ENCODE measurements at places on chromosomes 16 and 17. TPM values are rescaled to one million over a fixed set of nuclear protein-coding genes. Genes with fewer than 3 reads are reported as not detected.
A peak's percentile ranks its signal among the peaks of the same experiment; 100 is the strongest.

- no peak for ATAC-seq
Observed at GRCh38 chr16:1401061-1401757, 13.3 kb downstream of the UNKL start.

DNA sequence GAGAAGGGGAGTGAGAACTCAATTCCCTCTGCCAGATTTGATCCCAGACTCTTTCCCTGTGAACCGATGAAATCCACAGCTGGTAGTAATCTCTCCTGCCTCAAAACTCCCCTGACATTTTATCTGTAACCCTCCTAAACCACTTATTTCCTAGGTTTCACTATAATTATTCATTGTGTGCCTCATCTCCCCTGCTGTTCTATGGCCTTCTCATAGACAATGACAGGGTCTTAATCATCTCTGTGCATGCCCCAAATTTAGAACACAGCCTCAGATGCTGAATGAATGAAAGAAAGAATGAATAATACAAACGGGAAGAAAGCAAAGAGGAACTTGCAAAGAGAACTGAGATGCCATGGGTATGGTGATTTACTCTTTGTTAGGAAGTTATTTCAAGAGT, 451.1 kb downstream of the HS3ST3B1 start:
- ATAC-seq: peak; percentile 37

DNA sequence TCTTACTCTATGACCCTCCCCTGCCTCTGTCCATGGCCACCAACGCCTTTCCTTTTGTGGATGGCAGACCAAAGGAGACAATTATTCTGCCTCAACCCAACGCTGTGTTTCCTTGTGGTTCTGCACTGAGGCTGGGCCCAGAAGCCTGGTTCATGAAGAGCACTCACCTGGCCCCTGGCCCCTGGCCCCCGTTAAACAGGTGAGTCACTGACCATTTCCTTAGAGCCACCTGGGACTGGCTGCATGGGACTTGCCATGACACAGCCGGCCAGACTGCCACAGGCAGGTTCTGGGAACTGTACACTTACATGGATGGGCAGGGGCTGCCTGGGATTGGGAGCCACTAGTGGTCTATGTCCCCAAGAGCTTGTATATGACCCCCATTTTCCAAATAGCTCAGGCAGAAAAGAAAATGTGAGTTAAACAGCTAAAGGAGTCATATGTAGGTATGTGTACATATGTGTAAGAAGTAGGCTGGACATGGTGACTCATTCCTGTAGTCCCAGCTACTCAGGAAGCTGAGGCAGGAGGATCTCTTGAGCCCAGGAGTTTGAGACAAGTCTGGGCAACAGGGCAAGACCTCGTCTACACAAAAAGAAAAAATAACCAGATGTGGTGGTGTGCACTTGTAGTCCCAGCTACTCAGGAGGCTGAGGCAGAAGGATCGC, 181.9 kb upstream of the CACNG5 start:
- peak; percentile 60 for ATAC-seq

DNA sequence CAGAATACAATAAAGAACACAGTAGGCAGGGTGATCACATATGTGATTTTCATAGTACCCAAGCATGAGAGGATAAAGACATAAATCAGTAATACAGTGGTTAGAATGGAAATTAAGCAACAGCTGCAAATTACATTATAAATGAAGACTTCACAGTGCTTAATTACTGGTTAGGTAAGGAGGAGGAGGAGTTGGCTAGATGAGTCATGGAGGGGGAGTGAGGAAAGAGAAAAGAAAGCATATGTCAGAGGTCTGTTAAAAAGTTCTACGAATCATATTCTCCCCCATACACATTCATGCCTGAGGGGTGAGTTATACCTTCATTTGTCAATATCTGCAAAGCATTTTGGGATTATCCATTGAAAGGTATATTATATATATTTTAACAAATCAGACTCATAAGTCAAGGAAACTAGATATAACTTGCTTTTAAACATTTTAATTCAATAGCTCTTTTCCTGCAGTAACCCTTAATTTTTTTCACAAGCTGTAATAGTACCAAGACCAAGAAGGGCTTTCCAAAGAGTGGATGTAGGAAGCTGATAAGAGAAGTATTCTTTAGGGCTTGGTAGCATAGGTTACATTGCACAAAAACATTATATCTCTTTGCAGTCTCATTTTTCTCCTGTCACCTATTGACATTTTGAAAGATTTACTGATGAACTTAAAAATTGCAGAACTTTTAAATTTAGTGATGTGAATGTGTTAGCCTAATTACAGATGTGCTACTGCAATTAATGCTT, 99.3 kb downstream of the STXBP4 start:
- ATAC-seq: peak; percentile 96

DNA sequence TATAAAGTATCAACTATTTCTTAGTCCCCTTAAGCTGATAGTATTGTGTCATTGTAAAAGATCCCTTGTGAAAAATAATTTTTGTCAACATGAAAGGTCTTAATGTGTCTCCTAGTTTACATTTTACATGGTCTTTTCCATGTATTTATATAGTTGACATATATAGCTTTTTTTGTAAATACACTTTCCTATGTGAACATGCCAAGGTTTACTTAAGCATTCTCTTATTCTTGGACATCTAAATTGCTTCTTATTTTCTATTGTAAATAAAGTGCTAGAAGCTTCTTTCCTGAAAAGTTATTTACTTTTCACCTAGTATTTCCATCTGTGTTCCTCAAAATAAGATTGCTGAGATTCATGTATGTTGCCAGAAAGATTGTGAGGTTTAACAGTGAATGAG, 29.3 kb downstream of the TENT4B start:
- ATAC-seq: no peak

- ATAC-seq: no peak
Observed at GRCh38 chr16:71576971-71577370, at the start of gene TAT. Gene TAT, minus strand, starts transcription at chr16:71577092. Its CDS starts 677 bp downstream, at chr16:71576415.

DNA sequence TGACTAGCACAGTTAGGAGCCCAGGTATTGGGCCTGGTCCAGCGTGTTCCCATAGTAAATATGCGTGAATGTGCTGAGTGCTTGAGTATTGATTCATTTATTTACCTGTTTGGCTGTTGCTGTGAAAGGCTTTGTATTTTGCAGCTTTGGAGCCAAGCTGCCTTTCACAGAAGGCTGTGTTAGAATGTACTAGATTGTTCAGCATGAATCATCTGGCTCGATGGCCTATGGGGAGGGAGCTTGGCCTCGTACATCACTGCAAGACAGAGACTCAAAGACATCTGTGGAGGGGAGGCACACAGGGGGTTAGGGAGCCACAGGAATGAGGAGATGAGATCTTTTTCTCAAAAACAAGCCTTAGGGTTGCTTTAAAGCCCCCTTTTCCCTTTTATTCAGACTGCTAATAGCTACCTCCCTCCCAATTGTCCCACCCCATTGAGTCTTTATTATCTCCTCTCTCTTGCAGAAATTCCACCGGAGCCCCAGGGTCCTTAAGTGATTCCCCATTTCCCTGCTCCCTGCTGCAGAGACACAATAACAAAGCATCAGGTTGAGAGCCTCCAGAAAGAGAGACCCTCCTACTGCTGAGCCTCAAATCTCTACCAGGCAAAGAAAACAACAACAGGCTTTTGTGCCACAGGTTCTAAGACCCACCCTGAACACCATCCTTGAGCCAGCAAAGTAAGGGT, 307.2 kb downstream of the ABCC12 start:
- ATAC-seq: no peak

DNA sequence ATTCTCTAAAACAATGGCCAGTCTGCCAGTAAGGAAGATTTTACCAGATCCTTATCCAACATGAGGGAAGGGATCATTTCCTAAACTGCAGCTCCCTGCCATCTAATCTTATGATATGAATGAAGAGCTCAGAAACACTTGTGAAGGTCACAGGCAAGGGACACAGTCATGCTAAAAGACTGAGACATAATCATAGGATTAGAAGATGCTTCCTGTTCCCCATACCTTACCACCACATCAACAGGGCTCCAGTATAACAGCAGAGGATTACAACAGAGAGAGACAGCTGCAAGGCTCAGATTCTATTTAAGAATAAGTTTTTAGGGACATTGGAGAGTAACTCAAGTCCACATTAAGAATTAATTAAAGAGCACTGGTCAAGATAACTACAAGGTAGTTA, 93.3 kb downstream of the BRIP1 start:
- no peak for ATAC-seq

- ATAC-seq: no peak
Observed at GRCh38 chr16:22352140-22352539, 22.3 kb downstream of the CDR2 start.

DNA sequence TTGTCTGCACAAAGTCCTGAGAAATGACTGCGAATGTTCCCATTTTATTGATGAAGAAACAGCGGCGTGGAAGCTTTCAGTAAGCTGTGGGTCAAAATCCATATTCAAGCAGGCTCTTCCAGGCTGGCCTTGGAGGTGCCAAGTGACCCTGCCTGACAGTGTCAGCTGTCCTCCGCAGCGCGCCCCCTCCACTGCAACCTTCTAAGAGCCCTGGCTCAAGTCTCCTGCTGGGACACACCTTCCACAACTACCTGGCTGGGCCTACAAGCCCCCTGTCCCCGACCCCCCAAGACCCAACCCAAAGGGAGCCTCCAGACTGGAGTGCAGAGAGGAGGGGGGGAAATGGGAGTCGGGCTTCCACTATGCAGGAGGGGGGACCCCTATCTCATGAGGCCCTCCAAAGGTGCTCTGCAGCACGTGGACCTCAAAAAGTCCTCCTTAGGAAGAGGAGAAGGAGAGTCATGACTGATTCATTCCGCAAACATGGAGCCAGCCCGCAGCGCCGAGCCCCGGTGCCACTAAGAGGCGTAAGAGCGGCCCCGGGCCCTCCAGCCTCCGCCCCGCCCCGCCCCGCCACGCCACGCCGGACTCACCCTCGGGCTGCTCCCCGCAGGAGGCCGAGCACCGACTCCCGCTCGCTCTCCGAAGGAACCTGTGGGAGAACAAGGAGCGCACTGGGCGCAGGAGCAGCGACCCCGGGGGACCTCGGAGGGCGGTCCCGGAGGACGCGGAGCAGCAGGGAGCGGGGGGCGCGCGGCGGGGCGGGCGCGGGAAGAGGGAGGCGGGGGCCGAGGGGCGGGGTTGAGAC, 574 bp downstream of the MPP3 start:
- ATAC-seq: peak; percentile 25

DNA sequence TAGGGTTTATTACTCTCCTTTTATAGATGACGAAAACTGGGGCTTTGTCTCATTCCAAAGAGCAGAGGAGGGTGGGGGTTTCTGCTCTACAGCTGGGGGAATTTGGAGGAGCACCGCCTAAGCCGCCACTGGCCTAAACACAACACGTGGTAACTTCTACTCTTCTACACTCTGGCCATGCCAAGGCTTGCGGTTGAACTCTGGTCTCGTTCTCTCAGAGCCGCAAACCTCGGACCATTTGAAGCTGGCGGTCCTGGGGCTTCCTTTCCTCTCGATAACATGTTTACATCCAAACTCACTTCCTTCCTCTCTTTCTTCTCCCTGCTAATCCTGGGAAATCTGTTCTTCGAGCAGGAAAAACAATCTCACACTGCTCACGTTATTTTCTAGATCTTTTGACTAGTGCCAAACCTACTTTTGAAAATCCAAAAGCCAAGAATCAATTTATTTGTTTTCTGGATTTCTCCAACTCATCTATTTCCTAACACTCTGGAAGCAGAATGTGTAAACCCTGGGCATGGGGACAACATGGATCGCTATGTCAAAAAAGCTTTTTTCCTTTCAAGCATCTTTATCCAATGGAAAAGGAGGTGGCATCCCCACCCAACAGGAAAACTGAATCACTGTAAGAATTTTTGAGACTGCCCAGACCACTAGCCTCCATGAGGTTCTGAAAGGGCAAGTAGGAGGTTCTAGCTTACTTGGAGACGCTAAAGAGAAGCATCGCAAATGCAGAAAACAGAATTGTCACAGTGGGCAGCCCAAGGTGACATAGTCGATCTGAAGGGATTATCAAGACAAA, 13.6 kb upstream of the EEF2K start:
- ATAC-seq: peak; percentile 28

DNA sequence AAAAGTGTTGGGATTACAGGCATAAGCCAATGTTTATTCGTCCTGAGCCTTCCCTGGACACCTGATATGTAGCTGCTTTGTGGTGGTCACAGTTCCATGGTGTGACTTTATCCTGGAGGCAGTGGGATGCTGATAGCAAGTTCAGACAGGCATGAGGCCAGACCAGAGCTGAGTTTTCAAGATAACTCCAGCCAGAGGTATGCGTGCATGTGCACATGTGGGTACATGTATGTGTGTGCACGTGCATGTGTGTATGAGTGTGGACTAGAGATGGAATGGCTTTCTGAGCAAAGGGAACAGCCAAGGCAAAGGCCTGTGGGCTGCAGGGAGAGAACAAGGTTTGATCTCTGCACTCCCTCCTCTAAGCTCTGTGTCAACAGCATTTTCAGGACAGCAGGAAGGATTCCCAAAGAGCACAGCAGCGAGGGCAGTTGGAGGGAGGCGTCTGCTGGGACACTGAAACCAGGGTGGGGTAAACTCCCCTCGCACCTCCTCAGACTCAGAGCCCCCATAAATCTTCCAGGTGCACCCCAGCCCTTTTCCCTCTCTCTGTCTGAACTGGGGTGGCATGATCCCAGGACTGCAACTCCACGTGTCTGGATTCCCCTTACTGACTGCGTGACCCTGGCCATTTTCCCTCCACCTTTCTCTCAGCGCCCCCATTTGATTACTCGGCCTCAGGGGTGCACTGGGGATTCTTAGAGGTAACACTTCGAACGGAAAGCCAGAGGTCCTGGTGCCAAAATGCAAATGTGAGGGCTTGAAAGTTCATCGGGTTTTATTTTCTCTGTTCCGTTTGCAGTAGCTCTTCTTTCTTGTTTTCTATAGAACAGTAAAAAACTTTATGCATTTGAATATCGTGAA, 15.3 kb downstream of the NLRC5 start:
- no peak for ATAC-seq

GRCh38 chr16:69833357-69834282, 71.5 kb downstream of the WWP2 start:
- ATAC-seq: no peak

- ATAC-seq: no peak
Observed at GRCh38 chr17:15220785-15221184, 44.3 kb downstream of the PMP22 start.

DNA sequence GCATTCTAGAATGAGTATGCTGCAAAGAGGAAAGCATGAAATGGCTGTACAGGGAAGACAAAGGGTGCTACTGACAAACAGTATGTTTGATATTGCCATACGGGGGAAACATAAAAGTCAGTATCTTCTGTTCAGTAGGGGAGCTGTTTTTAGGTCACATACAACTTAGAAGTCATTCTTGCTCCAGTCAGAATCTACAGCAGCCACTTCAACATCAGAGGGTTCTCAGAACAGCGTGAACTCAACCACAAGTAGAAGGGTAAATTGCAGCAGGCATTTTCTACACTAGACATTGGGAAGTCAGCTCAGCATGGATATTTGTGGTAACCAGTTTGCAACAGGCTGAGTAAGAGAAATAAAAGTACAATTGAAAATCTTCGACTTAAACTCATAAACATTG, 1241.8 kb upstream of the GOT2 start:
- ATAC-seq: no peak

- ATAC-seq: no peak
Observed at GRCh38 chr16:77850636-77851333, 62.4 kb downstream of the VAT1L start.

Gene CRYM
- not detected for total RNA-seq

Gene CCDC154
- 3.7 TPM for total RNA-seq

Gene AMZ2
- total RNA-seq: 100 TPM

Gene SYT17
- total RNA-seq: not detected

Gene ZPBP2
- total RNA-seq: 0.53 TPM

Gene HOXB3
- total RNA-seq: 5.4 TPM

Gene TGFB1I1
- 2.7 TPM for total RNA-seq

Gene TBC1D3H
- total RNA-seq: not detected

Gene VAT1L
- total RNA-seq: not detected

Gene CCL4
- total RNA-seq: 26.1 TPM

Gene NT5C3B
- 51.2 TPM for total RNA-seq

Gene RAMP2
- total RNA-seq: not detected

Gene CARD14
- not detected for total RNA-seq

All from activated T-helper 17 cell treated with anti-CD3 and anti-CD28 coated beads, Interleukin-2, amount 50 U/mL, for 72 hours (primary cell).